Stimulated activated CD4-positive, alpha-beta T cell treated with anti-CD3 and anti-CD28 coated beads, Interleukin-12 subunit alpha, Interleukin-12 subunit beta, amount 100 ng/mL, for 24 hours (primary cell): ENCODE measurements at places on chromosomes 2 and 18.
A peak's percentile ranks its signal among the peaks of the same experiment; 100 is the strongest.

DNA sequence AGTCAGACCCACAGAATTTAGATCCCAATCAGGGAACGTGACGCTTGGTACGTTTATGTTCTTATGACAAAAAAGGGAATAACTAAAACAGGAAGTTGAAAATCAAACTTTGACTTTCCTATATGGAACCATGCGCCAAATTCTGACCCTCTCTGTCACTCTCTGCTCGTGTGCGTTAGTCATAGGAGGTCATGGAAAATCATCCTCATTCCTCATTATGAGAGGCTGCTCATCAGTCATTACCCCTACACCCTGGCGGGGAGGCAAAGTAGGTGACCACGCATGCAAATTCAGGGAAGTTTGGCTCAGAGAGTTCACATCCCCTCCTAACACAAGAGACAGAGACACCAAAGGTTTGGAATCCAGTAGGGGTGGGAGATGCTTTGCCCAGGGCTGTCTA, 15.5 kb downstream of the IL1F10 start:
- DNase-seq, result no peak

DNA sequence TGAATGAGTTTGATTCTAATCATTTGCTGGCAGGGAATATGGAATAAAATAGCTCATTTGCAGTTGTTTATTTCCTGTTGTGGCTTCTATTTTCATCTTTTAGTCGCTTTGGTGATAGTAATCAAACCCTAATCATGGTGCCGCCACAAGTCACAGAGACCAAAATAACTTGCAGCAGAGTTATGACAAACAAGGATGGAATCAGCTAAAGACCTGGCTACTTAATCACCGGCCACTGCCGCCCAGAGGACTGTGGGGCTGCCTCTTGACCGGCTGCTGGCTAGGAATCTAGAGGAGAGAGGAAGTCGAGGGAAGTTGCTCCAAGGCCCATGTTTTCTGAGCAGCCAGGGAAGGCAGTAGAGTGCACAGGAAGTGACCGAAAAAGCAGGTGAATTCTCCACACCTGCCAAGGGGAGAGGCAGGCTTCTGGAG, 5.1 kb upstream of the SMAD7 start:
- no peak for DNase-seq

DNA sequence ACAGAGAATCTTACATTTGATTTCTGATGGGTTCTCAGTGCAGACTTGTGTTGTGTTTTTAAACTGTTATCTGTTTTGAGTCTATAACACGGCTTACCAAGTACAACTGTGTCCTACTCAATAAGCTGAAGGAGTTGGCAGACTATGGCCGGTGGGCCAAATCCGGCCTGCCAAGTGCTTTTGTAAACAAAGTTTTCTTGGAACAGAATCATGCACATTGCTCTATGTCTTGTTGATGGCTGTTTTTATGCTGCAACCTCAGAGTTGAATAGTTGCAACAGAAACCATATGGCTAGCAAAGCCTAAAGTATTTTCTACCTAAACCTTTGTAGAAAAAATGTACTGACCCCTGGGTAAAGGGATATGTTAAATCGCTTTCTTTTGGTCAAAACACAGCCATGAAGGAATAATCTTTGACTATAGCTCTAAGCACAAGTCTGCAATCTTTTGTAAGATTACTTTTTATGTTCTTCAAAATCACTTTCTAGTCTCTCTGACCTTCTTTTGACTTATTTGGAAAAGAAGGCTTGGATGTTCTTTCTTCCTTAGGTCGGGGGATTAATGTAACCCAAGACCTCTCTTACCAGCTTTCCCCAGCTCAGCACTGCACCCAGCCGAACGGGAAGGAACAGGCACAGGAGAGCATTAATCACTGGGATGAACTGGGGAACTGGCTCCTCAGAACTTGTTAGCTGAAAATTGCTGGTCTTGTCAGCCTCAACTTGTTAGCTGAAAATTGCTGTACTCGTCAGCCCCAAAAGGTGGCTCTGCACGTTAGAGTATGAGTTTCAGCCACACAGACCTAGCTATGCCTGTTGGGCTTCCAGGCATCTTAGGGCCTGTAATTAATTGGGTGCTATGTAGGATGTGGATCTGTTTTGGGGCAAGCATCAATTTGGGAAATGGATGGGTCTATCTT, 75.4 kb downstream of the CD8B2 start:
- DNase-seq, result no peak

- DNase-seq, result no peak
Observed at GRCh38 chr2:238791354-238791753, 56.5 kb upstream of the TWIST2 start.

DNA sequence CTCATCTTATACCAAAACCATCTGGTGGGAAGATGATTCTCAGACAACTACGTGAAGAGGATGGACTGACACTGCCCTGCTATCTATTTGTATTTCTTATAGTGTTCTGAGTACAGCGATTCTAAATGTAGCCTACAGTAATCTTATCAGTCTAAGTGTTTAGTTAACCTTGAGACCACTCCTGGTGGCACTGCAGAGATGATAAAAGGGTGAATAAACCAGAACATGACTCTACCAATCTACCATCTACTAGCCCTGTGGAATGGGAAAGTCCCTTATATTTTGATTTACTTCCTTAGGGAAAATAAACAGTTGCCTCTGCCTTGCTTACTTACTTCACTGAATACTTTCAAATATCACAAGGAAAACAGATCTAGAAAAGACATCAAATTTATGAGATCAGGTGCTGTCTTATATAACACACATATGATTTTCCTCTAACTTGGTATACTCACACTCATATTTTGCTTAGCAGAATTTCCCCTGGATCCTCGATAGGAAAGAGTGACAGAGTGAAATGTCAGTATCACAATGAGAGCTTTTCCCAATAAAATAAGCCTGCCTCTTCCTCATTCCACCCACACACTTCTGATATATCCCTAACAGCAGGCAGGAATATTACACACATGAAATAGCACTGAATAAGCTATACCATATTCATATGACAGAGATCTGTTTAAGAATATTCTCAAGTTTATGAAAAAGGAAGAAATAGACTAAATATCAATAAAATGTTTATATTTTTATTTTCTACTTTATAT, 58.6 kb upstream of the MTIF2 start:
- no peak for DNase-seq

- DNase-seq, result no peak
Observed at GRCh38 chr18:54829856-54830255, 1.6 kb downstream of the RAB27B start.

GRCh38 chr2:144747571-144747970, 227.7 kb upstream of the ZEB2 start:
- DNase-seq, result no peak

DNA sequence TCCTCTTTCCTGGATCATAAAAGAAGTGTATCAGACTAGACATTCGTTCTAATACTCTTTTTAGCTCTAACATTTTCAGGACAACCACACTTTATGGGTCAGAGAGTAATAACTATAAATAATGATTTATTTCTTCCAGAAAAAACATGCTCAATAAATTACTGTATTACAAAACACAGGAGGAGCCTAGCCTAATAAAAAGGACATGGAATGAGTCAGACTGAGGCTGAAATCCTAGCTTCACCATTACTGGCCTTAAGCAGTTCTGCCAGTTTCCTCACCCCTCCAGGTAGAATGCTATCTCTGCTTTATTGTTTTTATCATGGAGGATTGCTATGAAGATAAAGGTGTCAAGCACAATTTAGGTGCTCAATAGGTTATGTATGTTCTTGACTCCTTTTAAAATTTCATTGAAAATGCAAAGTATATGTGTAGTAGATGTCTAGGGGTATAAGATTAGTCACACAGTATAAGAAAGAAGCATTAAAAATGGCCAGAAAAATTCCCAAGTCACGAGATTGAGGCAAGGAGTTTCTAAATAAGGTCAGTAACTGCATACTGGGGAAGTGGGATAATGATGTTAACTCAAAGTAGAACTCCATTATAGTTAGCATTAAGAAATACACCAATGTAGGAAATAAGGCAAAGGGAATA, 105.5 kb upstream of the NEUROD1 start:
- DNase-seq, result no peak

GRCh38 chr2:128660836-128661235, 342.2 kb upstream of the HS6ST1 start:
- DNase-seq, result no peak

DNA sequence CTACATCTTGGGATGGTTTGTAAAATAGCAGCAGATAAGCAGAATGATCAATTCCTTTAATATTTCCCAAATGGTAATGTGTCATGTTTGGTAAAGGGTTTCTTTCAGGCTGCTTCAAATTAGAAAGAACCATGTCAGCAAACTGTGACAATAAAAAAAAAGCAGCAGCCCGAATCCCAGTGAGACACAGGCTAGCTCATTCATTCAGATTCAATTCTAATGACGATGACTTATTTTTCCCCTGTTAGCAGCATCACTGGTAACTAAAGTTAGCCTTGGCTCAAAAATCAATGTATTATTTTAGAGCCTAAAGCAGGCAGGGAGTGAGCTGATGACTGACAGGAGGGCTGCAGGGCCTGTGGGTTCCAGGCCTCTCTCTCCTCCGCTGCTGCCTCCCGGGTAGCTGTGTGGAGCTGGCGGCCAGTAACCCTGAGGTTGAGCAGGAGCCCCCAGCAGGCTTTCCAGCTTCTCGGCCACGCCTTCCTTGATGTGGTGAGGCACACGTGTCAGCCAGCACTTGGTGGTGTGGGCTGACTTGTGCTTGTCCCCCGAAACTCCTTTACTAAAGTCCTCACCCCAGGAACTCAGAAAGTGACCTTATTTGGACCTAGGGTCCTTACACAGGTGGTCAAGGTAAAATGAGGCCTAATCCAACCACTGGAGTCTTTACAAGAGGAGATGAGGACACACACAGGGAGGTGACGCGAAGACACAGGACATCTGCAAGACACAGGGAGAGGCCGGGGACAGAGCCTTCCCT, 120.5 kb upstream of the HS6ST1 start:
- no peak for DNase-seq

DNA sequence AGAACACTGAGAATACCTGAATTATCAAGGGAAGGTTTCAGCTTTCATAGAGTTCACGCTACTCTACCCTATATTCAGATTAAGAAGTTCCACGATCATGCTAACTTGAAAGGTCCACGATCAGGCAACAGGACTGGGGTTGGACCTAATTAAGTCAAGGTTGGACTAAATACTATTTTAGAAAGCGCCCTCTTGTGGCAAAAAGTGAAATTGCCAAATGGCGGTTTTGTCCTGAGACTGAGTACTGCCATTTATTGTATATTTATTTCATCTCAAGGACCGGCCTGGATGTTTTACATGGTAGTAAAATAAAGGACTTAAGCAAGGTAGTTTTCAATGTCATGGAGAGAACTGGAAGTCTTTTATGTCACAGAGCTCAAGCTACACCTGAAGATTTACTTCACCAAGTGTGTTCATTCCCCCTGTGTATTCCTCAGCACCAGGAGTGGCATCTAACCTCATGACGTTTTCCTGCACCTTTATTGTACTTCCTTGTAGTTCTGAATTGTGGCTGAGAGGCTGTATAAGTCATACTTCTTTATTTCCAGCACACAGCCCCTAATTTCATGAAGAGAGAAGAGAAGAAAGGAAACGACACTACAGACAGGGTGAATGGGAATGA, 56.8 kb downstream of the SRD5A2 start:
- peak; percentile 14 for DNase-seq

- no peak for DNase-seq
Observed at GRCh38 chr2:235979753-235980435, 188.3 kb downstream of the GBX2 start.

DNA sequence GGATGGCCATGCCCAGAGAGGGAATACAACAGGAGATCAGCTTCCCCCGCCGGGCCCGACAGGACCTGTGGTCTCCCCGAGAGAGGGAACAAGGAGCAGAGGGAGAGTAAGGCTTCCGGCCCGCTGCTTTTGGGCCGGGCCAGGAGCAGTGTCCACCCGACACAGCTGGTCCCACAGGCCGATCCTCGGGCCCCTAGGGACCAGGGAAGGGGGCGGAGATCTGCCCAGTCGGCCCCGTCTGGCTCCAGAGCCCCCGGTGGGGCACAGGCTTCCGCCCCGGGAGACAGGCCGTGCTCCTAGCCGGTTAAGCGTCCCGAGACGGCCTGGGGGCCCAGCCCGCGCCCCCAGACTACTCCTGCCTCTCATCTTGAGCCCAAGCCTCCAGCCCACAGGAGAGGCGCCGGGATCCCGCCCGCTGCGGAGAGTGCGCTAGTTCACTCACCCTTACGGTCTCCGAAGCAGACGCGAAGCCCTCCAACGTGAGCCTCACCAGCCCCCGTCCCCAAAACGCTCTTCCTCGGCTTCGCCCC, at the start of gene MCFD2:
MCFD2 (minus strand) TSS at position 526 of the 530 bp plus-strand sequence. CDS start 6,635 bp downstream, outside the sequence.
- DNase-seq, result no peak

DNA sequence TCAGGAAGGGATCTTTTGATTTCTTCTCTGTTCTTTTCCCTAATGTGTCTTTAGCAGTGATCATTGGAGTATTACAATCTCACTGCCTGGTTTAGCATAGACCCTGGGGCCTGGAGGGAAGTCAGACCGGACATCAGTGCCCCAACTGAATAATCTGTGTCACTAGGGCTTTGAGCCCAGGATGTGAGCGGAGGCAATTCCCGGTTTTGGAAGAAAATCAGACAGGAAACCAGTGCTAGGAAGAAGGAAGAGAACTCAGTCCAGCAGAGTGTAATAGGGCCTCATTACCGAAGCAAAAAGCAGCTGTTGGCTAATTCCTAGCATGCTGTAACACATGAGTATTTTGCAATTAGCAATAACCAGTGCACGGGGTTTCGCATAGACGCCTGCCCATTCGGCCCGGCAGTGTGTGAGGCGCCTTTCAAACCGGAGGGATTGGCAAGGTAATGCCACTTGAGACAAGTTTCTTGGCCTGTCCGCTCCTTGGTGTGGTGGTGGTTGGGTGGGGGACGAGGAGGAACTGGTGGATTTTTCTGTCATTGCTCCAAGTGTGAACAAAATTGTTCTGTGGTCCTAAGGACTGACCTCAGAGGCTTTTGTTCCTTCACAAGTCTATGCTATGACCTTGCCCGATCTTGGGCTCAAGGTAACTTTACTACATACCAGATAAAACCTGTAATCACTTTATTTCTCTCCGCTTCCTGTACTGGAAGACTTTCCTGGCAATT, 2.8 kb downstream of the FOSL2 start:
- DNase-seq, result no peak

DNA sequence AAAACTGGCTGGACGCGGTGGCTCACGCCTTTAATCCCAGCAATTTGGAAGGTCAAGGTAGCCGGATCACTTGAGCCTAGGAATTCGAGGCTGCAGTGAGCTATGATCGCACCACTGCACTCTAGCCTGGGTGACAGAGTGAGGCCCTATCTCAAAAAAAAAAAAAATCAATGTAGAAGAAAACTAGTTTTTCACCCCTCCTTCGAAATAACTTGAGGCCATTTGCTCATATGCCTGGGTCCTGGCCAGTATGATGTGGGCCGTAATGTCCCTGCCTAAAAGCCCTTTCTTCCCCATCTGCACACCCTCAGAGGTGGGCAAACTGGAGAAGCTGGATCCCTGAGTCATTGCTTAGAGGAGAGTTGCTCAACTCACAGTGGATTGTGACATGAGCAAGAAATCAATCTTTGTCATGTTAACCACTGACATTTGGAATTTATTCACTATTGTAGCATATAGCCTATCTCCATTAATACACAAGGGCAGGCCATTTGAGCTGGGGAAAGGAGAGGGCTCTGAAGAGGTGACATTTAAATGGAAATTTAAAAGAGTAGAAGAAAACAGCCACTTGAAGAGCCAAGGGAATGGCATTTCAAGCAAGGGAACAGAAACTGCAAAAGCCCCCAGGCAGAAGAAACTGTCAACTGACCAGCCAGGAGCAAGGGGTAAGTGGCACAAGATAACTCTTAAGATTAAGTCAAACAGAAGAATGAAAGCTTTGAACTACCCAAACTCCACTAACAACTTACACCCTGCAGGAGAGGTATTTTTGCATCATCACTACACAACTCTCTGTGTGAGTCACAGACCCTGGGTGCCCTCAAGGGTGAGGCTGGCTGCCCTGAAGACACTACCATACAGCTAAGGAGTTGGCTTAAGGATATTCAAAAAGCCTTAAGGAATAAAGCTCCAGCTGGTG, 7.6 kb upstream of the METTL21A start:
- DNase-seq, result no peak
